ENCODE measurements at places on chromosomes 2 and 18.

- no peak for DNase-seq
Observed at GRCh38 chr18:14945984-14946383, 198.0 kb downstream of the ANKRD30B start.

DNA sequence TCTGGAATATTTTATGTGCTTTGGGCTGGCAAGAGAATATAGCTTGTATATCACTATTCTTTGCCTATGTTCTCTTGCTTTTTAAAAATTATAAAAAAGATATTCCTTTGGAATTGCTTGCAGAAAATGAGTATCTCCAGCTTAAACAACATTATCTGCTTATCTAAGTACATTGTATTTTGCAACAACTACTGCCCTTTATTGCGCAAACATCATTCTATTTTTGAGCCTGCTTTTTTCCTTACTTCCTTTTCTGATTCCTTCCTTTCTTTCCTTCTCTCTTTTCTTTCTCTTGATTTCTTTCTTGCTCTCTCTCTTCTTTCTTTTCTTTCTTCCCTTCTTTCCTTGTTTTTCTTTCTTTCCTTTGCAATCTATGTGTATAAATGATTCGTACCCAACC, 74.0 kb downstream of the UNC80 start:
- DNase-seq: no peak

- DNase-seq: no peak
Observed at GRCh38 chr2:201961401-201961800, 72.3 kb upstream of the FZD7 start.

DNA sequence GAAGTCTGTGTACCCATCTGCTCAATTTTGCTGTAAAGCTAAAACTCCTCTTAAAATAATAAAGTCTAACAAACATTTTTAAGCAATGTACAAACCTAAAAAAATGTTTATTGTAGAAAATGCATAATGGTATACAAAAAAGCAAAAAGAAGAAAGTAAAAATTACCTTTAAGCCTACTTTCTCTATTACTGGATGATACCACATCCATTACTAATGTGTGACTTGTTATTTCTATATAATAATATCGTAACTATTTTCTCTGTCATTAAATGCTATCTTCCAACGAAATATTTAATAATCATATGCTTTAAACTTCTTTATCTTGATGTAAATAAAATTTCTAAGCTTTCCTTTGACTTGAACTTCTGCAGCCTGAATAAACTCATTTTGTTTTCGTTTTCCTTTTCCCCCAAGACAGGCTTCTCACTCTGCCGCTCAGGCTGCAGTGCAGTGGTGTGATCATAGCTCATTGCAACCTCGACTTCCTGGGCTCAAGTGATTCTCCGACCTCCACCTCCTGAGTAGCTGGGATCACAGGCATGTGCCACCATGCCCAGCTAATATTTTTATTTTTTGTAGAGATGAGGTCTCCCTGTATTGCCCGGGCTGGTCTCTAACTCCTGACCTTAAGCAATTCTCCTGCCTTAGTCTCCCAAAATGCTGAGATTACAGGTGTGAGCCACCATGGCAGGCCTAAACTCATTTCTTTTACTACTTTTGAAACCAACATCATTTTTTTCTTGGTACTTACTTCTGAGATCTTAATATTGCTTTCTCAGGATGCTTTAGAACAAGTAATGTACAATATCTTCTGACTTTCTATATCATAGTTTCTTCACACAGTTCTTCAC, 18.1 kb upstream of the DNAH7 start:
- DNase-seq: no peak

DNA sequence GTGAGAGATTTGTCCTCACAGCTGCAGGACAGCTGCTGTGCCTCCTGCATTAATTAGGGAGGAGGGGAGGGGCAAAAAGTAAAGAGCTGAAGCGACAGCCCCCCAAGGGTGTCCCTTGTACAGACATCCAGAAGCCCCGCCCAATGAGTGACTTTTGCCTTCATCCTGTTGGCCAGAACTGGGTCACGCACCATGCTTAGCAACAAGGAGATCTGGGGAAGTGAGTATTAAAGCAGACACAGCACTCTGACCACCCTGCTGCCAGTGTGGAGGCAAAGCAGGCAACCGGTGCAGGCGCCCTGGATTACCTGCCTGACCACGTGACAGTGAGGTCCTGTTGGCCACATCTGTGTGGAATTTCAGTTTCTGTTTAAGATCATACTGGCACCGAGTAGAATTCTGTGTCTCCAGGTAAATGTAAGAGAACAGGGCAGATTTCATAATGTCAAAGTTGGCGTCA, 21.5 kb upstream of the BIN1 start:
- DNase-seq: peak; percentile 69

DNA sequence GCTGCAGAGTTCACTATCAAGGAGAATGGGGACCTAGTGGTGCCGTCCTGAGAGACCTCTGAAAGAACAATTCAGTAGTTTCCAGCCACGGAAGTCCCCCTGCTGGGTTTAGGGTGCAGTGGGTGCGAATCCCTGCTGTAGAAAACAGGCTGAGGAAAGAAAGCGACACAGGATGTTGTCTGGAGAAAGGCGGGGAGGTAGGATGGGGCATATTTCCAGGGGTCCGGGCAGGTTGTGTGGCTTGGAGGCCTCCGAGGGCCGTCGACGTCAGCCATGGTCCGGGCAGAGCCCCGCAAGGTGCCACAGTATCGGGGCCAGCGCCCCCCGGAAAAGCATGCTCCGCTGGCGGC, 807 bp upstream of the CREB1 start:
- no peak for DNase-seq

DNA sequence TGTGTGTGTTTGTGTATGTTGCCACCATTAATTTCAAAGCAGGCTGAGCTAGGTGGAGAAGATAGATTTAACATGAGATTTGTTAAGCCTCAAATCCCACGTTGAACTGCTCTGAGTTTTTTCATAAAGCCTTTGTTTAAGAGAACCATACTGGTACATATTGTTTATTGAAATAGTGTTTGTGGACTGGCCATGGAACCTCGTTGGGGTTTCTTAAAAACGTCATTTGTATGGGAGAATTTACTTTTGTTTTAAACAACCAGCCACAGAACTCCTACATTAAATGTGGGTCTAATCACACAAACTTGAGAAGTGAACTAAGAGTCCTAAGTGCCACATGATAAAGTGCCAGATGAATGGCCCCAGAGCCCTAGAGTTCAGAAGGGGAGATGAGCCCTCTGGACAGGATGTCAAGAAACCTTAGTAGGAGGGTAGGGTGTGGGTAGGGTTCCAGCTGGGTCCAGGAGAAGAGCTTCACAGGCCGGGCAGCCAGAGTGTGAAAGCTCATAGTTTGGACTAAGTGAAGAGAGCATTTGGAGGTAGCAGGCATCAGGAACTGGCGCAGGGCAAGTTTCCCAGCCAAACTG, 120.6 kb upstream of the EML6 start:
- no peak for DNase-seq

GRCh38 chr2:235098269-235098668, 146.5 kb downstream of the SH3BP4 start:
- DNase-seq: no peak

- DNase-seq: no peak
Observed at GRCh38 chr2:230097841-230098240, 29.1 kb upstream of the SLC16A14 start.

DNA sequence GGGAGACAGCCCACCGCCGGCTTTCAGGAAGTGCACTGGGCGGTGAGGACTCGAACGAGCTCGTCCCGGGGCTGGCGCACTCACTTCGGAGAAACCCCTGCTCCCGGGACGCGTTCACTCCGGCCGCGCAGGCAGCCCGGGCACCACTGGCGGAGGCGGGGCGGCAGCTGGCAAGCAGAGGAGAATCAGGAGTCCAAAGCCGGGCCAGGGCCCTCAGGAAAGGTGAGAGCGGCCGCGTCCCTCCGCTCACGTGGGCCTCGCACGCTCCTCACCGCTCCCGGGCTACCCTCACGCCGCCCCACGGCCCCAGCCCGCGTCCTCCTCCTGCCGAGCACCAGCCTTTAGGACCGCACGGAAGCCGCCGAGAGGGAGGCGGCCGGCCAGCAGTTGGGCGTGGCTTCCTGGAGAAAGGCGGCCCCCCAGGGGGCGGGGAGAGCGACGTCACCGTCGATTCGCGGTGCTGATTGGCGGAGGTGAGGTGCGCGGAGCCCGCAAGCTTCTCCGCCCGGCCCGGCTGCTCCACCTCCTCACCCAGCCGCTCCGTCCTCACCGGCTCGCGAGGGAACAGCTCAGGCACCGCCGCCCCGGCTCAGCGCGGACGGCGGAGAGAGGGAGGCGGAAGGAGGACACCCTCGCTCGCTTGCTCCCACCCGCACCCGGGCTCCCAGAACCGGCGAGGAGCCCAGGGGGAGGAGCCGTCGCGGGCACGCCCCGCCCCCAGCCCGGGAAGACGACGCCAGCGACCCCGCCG, at the start of gene ZCCHC2:
ZCCHC2 (plus strand) TSS at position 522 of the 751 bp plus-strand sequence. CDS start 400 bp downstream, outside the sequence.
- peak; percentile 89 for DNase-seq

DNA sequence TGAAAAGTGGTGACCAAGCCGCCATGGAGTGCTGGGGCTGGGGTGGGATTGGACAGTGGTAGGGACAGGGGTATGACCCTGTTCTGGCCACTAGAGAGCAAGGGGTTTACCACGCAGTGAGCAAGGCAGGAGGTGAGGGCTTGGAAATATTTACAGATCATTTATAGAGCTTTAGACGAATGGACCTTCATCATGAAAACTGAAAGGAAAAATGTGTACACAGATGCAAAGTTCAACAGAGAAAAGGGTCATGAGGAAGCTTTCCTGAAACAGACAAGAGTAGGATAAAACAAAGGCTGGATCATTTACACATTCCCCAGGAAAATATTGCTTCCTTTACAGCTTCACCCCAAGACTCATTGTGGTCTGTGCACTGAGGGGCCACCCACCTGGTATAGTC, 130.5 kb upstream of the SMAD2 start:
- DNase-seq: no peak

DNA sequence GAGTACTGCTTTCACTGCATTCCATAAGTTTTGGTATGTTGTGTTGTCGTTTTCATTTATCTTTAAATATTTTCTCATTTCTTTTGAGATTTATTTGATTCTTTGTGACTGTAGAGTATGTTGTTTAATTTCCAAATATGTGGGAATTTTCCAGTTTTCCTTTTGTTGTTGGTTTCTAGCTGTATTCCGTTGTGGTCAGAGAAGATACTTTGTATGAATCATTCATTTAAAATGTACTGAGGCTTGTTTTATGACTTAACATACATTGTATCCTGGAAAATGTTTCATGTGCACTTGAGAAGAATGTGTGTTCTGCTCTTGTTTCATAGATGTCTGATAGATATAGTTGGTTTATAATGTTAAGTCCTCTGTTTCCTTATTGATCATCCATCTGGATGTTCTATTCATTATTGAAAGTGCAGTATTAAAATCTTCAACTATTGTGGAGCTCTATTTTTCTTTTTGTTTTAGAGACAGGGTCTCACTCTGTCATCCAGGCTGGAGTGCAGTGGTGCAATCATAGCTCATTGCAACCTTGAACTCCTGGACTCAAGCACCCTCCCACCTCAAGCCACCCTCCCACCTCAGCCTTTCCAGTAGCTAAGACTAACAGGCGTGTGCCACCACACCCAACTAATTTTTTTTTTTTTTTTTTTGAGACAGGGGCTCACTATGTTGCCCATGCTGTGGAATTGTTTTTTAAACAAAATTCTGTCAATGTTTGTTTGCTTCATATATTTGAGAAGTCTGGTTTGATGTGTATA, 96.8 kb downstream of the TAF4B start:
- DNase-seq: no peak

- no peak for DNase-seq
Observed at GRCh38 chr2:132430895-132431294, 14.3 kb downstream of the GPR39 start.

GRCh38 chr18:25686960-25687500, 335.1 kb upstream of the ZNF521 start:
- no peak for DNase-seq

- no peak for DNase-seq
Observed at GRCh38 chr2:203191961-203192360, 46.9 kb upstream of the CYP20A1 start.

GRCh38 chr18:68456985-68457384, 257.9 kb downstream of the TMX3 start:
- DNase-seq: no peak

DNA sequence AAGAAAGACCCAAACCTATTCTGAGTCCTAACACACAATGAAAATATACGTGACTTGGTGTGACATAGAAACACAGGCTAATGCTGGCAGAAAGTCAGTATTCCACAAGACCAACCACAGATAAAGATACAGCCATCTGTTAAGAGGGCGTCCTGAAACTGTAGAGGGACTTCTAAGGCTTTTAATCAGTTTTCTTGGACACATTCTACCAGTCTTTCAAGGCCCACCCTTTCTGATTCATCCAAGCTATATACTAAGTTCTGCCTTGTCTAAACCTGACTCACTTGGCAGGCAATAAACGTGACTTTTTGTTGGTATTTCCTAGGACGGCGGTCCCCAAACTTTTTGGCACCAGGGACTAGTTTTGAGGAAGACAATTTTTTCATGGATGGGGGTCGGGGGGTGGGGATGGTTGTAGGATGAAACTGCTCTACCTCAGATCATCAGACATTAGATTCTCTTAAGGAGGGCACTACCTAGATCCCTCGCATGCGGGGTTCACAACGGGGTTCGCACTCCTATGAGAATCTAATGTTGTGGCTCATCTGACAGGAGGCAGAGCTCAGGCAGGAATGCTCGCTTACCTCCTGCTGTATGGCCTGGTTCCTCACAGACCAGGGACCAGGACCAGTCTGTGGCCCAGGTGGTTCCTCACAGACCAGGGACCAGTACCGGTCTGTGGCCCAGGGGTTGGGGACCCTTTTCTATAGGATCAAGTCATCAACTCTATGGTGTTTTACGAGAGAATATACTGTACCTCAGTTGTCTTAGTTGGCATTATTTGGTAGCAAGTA, 61.4 kb downstream of the SP3 start:
- no peak for DNase-seq

- DNase-seq: no peak
Observed at GRCh38 chr18:55345103-55345950, 242.7 kb downstream of the TCF4 start.

- DNase-seq: no peak
Observed at GRCh38 chr2:206257861-206258260, 16.6 kb upstream of the ZDBF2 start.

DNA sequence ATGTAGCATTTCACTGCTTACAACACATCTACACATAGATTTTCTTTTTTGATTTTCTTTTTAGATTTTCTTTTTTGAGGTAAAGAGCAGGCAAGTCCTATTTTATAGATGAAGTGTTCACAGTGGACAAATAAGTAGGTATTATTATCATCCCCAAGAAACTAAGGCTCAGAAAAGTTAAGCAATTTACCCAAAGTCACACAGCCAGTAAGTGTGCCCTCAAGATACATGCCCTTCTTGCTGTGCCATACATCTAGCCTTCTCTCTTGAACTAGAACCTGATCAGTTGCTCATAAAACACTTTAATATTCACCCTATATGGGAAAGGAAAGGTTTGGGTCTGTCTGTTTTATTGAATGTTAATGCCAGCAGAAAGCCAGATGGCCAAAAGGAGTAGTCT, 50.3 kb downstream of the DAPL1 start:
- no peak for DNase-seq

DNA sequence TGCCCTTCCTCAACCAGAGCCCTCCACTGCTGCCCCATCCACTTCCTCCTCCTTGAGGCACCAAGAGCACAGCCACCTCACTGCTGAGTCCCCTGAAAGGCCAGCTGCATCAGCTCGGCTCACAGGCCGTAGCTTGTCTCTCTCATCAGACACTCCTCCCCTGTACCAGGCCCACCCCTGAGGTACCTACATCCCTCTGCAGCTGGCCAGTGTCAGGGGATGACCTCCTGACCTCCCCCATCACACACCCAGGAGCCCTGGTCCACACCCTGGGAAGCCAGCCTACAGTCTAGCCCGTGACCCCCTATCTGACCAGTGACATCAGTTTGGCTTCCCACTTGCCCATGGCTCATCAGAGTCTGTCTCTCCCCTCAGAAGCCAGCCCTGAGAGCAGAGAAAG, 205.6 kb downstream of the TNS1 start:
- DNase-seq: no peak

GRCh38 chr2:84897773-84898172, 7.7 kb upstream of the TMSB10 start:
- no peak for DNase-seq
